ENCODE measurements at places on chromosomes 2 and 18.

- no peak for DNase-seq
Measured at GRCh38 chr2:234257859-234258561, 207.5 kb downstream of the SPP2 start.

GRCh38 chr2:235024931-235025773 is 73.3 kb downstream of the SH3BP4 start:
- DNase-seq: peak; percentile 33

GRCh38 chr2:72273384-72273783 is 125.7 kb upstream of the CYP26B1 start:
- no peak for DNase-seq

DNA sequence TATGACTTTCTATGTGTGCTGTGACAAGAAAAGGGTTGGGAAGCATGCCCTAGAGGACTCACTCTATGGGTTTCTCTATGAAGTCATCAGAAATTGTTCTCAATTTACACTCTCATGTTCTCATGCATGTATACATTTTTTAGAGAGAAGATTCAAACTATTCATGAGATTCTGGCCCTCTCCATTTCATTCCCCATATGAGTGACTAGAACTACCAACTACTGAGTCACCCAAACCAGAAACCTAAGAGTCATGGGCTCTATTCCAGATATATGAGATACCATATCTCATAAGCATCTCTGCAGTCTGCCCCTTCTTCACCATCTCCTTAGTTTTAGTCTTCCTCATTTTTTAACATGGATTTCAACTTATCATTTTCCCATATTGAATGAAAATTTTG is 87.7 kb downstream of the EXOC6B start:
- DNase-seq: no peak

- DNase-seq: no peak
Measured at GRCh38 chr2:120590841-120591240, 144.8 kb upstream of the GLI2 start.

GRCh38 chr2:8435608-8436007 is 246.2 kb upstream of the ID2 start:
- no peak for DNase-seq

- no peak for DNase-seq
Measured at GRCh38 chr2:2935445-2936149, 442.0 kb downstream of the EIPR1 start.

DNA sequence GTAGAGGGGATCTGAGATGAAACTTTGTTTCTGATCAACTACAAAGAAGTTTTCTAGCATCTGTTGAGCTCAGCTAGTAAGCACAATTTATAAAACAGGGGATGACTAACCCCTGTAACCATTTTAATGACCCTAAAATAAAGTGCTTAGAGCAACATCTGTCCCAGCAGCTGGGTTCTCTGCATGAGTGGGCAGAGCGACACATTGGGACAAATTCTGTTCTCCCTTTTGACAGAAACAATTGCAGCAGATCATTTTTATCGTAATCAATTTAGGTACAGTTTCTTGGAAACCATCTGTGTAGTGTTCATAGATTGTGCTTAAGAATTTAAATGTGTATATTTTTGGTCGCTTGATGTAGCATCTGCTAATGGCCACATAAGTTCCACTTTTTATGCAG is 678.0 kb downstream of the RNF144A start:
- DNase-seq: no peak

DNA sequence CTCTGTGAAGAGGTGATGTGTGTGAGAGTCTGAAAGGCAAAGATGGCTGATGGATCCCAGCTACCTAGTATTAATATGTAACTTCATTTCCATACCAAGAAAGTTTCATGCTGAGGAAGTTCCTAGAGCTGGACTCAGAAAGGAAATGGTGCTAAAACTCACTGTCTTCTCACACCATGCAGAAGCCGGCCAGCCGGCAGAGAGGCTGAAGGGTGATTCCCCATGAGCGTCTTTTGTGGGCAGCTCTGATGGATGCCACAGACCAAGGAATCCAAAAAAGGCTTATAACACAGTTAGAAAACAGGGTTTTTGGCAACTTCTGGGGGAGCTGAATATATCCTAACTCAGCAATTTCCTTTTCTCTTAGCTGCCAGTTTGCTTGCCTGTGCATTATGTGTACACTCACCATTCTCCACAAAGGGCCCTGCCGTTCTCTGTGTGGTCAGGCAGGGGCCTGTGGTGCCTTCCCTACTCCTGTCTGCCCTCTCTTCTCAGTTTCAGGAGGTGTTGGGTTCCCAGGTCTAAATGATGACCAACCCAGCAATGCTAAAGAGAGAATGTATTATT is 289.4 kb downstream of the MTX2 start:
- no peak for DNase-seq

- no peak for DNase-seq
Measured at GRCh38 chr2:54556621-54557121, 100.5 kb downstream of the SPTBN1 start.

GRCh38 chr2:191555092-191555742 is 122.7 kb upstream of the NABP1 start:
- no peak for DNase-seq

GRCh38 chr2:71659868-71660518 is 206.6 kb downstream of the DYSF start:
- no peak for DNase-seq
